ENCODE measurements at places on chromosomes 1 and 21. TPM values are rescaled to one million over a fixed set of nuclear protein-coding genes. Genes with fewer than 3 reads are reported as not detected.

DNA sequence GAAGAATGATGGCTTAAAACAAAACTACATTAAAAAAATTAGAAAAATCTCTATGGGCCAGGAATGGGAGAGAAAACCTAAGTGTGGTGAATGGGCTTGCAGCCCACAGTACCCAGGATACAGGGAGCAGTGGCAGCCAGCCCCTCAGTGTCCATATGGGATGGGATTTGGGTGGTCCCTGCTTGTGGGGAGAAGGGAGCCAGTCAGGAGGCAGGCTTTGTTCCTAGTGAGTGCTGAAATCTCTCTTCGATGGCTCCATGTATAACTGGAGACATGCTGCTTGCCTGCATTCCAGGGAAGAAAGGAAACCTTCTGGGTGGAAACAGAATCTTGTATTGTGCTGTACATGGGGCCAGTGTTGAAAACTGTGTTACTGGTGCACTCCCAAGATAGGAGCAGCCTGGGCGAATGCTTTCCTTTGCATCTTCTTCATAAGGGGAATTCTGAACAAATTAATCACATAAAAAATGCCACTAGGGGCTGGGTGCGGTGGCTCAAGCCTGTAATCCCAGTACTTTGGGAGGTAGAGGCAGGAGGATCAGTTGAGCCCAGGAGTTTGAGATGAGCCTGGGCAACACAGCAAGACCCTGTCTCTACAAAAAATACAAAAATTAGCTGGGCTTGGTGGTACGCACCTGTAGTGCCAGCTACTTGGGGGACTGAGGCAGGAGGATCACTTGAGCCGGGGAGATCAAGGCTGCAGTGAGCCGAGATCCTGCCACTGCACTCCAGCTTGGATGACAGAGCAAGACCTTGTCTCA, 36.0 kb downstream of the PTPRU start:
- DNase-seq = peak; percentile 13

DNA sequence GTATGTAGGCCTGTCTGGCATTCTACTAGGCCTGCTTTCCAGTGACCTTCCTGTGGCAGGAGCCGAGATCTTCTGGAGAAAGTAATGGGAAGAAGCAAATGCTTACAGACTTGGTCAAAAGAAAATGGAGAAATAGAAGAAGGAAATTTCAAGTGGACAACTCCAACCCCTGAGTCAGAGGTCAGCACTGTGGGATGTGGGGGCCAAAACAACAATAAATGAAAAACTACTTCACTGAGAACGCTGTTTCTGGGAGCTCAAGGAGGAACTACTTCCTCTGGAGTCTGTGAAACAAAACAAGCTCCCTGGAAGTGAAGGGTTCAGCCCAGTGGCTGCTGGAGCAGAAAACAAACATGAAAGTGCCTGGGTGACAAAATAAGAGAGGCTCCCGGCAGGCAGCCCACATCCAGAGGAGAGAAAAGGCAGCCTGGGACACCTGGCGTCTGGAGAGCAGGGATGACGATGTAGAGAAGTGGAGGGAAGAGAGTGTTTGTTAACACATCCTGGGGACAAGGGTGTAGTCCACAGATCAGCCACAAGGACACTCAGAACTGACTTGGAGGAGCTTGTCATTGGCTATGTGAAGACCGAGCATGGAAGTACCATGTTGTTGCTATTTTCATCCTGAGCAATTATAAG, 355.2 kb downstream of the SMYD3 start:
- no peak for DNase-seq

DNA sequence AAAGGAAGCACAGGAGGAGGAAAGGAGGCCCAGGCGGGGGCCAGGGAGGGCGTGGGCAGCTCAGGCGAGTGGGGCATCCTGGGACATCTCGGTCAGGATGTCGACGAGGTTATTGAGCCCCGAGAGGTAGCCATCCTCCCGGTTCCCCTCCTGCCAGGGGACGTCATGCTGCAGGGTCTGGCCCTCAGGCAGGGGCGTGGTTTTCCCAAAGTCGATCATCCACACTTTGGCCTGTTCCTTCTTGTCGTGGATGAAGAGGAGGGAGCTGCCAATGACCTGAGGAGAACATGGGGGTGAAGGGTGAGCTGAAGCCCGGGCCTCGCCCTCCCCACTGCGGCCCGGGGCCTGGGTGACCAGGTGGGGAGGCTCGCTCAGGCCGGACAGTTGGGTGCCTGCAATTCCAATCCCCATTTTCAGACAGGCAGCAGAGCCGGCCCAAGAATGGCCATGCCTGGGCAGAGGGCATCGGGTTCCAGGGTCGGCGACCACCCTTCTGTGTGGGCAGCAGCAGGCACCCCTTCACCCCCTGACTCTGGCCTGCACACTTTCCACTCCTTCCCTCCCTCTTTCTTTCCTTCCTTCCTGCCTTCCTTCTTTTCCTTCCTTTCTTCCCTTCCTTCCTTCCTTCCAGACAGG, 86.2 kb downstream of the STUM start:
- peak; percentile 74 for DNase-seq

DNA sequence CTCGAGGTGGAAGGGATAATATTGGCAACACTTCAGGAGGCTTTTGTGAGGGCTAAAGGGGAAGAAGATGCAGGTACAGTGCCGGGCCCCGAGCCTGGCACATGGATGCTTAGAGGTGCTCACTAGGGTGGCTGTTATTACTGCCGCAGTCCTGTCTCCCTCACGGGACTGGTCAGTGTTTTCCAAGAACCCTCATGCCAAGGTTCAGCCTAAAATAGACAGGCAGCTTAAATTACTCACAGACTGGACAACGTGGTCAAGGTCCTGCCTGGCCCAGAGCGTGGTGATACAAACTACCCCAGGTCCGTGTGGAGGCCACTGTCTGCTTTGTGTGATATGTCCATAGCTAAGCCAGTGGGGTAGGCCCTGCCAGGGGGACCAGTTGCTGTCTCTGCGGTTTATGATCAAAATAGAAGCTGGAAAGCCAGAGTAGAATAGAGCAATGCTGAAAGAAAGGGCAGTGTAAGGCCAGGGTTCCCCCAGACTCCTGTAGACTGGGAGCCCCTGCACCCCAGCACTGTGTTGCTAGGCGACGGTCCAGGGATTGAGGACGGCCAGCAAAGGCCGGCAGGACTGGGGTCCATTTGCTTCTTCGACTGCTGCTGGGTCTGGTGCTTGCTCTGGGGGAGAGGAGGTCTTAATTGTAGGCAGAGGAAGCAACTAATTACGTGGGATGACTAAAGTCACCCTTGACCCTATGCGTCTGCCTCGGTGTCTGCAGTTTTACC, 36.1 kb downstream of the ELAPOR1 start:
- DNase-seq = no peak

DNA sequence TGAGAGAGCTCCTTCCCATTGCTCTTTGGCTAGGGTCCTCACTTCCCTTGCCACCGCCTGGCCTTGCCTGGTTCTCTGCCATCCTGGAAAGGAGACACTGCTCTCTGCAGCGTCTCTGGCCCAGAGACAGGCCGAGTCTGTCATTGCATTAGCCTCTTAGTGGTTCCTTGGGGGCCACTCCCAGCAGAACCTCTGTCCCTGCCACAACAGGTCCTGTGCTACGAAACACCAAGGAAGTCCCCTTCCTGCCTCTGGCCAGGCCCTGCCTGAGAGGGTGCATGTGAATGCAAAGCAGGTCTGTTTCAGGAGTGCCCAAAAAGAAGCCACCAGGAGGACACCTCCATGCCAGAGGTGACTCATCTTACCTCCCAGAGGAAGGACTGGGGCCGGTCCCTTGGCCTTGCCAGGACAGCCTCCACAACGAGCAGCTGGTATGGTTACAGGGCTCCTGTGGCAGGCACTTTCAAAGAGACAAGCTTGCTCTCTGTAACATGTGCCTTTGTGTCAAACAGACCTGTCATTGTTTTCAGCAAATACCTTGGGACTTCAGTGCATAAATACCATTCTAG, 59.6 kb downstream of the VPS26C start:
- no peak for DNase-seq

DNA sequence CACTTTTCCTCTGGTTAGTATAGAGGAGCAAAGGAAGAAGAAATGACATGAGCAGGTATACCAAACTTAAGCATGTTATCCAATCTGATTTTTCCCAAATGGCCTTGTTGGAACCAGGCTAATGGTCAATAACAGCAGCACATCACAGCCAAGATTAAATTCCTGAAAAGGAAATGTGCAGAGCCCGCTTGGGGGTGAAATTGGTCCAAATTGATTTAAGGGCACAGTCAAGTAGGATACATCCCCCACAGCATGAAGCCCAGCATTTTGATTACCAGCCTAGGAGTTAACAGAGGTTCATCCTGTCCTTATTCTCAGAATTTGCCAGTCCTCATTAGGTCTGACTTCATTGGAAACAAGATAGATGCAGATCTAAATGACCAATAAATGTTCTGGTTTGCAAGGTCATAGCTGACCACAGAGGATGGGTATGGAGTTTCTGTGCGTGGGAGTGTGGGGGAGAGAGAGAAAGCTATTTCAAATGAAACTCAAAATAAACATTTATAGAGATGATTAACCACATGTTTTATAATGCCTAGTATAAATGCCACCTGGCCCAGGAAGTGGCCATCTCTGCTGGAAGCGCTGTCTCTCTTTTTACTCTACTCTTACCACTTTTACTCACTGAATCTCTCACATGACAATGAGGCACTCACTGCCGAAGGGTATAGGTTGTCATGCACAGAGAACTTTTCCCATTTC, 38.7 kb downstream of the RGS5 start:
- DNase-seq = no peak

HTR6 gene
- total RNA-seq = not detected

MAP1LC3C gene
- total RNA-seq = 1.3 TPM

All from posterior vena cava (tissue), 2 donors.